DMS79 treated with DMSO at 0.1 percent for 48 hours (cell line): ENCODE measurements at places on chromosomes 3 and 15.
A peak's percentile ranks its signal among the peaks of the same experiment; 100 is the strongest.

GRCh38 chr15:57079931-57080620 is 161.6 kb downstream of the TCF12 start:
- DNase-seq: no peak

DNA sequence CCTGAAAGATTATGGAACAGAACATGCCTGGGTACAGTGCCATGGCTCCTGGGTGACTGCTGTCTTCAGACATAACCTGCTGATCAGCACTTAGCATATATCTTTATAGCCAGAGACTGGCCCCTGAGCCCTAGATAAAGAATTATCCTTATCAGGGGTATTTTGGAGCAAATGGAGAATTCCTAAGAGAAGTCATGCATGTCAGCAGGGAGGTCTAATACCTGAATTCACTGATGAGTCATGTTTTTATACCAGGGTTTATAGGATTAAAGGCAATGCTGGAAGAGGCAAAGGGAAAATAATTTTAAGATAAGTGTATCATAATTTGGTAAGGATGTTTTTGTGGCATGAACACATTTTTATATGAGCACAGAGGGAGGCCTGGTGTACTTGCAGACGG is 159.8 kb downstream of the ADAMTSL3 start:
- DNase-seq: no peak

GRCh38 chr3:71905426-71905825 is 120.5 kb upstream of the PROK2 start:
- no peak for DNase-seq

DNA sequence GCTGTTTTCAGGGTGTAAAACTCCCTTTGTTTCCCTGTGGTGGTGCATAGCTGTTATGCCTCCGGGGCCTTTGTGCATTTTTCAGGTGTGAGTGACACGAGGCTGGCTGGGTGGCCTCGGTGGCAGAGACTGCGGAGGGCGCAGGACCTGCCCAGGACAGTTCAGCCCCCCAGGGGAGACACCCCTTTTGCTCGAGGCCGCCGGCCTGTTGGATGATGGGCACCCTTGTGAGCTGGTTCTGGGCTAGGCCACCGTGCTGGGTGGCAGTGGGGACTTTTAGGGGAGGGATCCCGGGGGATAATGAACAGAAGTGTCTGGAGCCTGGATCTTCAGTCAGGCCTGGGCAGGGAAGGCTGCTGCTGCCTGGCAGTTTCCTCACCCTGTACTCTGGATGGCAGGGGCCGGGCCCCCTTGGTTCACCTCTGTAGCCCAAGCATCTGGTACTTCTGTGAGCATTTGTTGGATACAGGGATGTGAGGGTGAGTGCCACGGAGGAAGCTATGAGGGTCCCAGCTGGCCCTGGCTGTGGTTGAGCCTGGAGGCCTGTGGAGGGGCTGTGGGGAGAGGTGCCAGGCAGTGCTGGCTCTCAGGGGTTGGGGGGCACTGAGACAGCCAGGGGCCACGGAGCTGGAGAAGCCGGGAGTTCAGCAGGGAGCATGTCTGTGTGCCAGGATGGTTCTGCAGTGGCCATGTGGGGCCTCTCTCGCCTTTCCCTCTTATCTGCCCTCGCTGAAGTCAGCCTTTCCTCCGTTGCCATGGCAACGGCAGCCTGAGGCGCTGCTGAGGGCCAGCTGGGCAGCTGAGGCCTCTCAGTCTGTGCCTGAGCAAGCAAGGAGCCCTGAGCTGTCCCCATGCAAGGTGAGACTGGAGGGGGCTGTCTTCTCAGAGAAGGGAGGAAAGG is 49.0 kb downstream of the KY start:
- DNase-seq: peak; percentile 85

GRCh38 chr15:101068961-101069653 is 149.9 kb downstream of the LRRK1 start:
- no peak for DNase-seq

- no peak for DNase-seq
Observed at GRCh38 chr15:85671156-85671555, 123.6 kb downstream of the KLHL25 start.

DNA sequence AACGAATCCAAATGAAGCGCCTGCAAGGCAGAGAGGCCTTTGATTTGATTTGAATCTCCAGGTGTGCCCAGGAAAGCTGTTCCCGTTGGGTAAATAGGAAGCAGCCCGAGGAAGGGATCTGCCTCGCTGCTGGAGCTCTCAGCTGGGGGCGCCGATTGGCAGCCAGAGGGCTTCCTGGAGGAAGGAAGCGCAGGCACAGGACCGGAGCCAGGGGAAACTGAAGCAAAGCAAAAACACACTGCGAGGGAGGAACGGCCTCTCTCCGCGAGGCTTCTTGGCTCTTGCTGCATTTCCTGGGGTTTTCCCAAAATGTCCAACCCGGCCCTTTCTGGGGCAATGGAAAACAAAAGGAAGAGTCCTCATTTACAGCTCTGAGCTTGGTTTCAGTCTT is 80.3 kb downstream of the TMEM266 start:
- DNase-seq: no peak
